Suppressor macrophage (primary cell): ENCODE measurements at places on chromosomes 1 and 21.

GRCh38 chr21:33403128-33403785 is at the start of gene IFNGR2:
Gene IFNGR2 (plus strand): TSS chr21:33403413. CDS start chr21:33403544, 131 bp downstream.
- peak; percentile 63 for DNase-seq

DNA sequence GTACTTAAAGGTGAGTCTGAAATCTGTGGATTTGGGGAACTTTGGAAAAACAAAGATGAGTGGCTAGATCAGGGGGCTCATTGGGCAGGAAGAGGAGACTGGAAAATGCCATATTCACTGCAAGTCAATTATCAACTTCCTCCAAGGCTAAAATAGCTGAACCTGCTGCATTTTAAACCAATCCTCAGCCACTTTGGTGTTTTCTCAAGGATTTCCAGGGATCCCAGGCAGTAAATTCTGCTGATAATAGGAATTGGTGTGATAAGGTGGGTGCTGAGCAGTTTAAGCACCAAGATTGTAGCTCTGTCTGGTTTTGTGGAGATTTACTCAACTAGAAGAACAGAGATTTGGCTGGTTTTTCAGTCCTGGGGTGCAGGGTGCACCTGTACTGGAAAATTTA is 153.9 kb upstream of the CAMK1G start:
- DNase-seq, result no peak

DNA sequence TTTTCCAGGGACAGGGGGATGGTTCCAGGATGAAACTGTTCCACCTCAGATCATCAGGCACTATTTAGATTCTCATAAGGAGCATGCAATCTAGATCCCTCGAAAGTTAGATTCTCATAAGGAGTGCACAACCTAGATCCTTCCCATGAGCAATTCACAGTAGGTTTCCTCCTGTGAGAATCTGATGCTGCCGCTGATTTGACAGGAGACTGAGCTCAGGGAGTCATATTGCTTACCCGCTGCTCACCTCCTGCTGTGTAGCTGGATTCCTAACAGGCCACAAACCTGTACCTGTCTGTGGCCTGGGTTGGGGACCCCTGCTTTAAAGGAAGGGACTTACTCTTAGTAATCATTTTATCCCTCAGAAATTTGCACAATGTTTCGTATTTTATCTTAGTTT is 9.3 kb downstream of the CTH start:
- DNase-seq, result no peak

- no peak for DNase-seq
Observed at GRCh38 chr1:171355727-171356126, 41.7 kb downstream of the FMO4 start.

DNA sequence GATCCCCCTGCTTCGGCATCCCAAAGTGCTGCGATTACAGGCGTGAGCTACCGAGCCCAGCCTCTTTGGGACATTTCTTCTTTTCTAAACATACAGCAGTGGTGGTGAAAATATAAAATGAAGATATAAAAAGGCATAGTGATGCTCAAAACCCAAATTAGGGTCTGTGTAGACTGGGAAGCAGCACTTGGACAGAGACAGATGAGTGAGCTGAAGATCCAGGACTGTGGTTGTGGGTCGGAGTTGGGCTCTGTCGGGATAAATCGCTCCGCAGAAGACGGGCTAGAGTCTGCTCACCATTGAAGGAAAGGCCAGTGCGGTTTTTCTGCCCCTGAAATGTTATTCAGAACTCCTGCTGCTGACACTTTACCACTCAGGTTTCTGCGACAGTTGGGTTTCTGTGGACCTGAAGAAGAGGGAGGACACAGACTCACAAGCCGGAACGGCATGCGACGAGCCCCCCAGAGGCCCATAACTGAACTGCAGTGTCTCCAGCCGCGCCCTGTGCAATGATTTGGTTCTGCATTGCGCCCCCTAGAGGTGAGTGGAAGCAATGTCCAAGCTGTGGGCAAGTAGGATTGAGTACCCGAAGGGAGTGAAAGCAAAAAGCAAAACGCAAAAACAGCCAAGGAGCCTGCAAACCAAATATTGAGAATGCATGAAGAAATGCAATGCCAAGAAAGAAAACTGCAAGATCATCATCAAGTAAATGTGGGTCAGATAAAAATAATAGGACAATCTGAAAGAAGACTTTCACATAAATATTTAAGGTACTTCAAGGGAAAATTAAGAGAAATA is 66.6 kb downstream of the GABPA start:
- peak; percentile 95 for DNase-seq

DNA sequence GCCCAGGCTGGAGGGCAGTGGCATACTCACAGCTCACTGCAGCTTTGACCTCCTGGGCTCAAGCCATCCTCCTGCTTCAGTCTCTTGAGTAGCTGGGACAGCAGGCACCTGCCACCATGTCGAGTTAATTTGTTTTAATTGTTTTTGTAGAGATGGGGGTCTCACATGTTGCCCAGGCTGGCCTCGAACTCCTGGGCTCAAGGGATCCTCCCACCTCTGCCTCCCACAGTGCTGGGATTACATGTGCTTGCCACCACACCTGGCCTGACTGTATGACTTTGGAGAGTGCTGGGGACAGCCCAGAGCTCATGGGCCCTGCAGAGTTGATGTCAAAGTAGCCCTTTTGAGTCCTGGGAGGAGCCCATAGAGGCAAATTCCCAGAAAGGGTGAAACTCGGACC is 1.8 kb downstream of the OBSCN start:
- no peak for DNase-seq

DNA sequence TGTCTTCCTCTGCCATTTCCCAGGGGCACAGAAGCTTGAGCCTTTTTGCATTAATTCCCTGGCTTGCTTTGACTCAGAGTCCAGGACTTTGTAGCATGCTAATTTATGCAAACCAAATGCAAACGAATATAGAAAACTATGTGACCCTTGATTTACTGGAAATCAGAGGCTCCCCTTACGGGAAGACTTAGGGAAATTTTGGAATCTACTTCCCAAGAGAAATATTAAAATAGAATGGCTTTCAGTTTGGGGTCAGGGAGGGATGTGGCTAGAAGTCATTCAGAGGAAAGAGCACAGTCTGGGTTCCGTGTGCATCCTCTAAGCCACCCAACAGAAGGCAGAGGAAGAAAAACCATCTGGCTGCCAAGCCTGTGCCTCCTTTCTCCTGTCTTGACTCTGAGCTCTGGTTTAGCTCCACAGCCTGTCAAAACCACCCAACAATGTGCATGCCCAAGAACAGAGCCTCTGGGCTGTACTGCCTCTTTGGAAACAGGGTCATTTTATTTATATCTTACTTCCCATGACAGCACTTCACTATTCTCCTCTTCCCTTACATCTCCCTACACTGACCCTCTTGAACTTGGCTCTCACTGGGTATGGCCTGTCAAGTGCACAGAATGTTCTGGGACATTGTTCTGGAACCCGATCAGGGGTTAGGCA is 30.1 kb downstream of the ATF3 start:
- no peak for DNase-seq

DNA sequence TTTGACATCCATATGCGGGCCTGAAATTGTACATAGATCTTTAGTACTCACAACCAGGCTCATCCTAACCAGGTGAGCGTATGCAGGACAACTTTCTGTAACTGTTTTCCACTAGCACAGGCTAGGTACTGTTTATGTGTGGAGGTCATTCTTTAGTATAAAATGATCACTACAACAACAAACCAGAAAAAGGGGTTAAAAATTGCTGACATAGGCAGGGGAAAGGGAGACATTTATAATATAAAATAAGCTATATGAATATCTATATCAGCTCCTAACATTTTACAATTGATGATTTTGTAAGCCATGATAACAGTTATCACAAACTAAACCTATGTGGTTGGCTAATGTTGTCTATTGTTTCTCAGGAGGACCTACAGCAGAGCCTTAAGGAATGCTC is 37.6 kb downstream of the RGS5 start:
- DNase-seq, result no peak

DNA sequence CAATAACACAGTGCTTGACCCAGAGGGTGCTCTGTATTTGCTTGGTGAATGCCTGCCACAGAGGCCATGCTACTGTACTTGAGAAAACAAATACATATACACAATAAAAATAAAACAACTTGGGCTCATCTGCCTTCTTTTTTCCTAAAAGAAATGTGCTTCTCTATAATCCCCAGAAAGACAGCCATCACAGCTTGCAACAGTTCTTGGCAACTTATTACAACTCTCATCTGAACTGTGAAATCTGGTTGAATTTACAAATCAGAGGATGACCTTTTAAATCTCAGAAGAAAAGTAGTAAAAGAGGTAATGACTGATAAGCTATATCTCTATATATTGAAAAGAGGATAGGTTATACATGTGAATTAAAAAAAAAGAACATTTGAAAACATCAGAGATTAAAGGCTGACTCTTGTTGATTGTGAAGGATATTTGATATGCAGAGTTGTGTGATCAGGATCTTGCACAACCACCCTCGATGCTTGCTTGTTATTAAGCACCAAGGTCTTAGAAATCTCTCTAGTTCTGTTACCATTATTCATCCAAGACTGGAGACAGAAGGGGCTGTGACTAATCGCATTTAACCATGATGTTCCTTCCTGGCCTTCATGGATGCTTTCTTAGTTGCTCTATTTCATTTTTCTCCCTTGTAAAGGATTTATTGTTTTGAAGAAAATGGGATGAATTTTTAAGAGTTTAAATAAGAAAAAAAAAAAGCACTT is 213.4 kb downstream of the APP start:
- no peak for DNase-seq

- no peak for DNase-seq
Observed at GRCh38 chr1:5744341-5744740, 247.9 kb downstream of the NPHP4 start.
